Stimulated activated CD4-positive, alpha-beta T cell treated with anti-CD3 and anti-CD28 coated beads, Interleukin-4, amount 100 ng/mL, for 4 hours (primary cell): ENCODE measurements at places on chromosomes 7 and 10.

DNA sequence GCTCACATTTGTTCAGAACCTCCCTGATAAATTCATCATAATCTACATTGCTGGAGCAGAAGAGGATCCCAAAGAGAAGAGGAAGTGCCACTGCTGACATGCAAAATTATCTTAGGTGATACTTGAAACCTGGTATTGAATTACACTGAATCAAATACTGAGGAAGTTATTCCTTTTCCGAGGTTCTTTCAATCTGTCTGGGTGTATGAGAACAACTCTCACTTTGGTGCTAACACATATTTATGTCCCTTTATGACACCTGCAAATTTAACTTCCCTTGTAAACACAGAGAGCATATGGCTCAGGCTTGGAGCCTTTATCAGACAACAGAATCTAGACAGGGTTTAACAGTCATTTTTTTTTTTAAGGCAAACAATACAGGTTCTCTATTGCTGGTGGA lies 131.4 kb downstream of the SRPK2 start:
- no peak for DNase-seq

- DNase-seq, result no peak
Observed at GRCh38 chr7:34107276-34107675, 201.9 kb downstream of the BMPER start.

DNA sequence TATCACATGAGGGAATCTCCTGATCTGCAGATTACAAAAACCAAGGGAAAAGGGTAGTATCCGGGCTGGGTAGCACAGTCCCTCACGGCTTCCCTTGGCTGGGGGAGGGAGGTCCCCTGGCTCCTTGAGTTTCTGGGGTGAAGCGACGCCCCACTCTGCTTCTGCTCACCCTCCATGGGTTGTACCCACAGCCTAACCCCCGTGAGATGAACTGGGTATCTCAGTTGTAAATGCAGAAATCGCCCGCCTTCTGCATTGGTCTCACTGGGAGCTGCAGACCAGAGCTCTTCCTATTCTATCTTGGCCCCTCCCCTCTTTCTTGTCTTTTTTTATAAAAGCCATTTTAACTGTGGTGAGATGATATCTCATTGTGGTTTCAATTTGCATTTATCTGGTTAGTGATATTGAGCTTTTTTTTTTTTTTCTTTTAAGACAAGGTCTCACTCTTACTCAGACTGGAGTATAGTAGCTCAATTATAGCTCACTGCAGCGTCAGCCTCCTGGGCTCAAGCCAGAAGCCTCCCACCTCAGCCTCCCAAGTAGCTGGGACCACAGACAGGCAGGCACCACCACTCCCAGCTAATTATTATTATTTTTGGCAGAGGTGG lies 87.8 kb downstream of the ABCC2 start:
- no peak for DNase-seq

DNA sequence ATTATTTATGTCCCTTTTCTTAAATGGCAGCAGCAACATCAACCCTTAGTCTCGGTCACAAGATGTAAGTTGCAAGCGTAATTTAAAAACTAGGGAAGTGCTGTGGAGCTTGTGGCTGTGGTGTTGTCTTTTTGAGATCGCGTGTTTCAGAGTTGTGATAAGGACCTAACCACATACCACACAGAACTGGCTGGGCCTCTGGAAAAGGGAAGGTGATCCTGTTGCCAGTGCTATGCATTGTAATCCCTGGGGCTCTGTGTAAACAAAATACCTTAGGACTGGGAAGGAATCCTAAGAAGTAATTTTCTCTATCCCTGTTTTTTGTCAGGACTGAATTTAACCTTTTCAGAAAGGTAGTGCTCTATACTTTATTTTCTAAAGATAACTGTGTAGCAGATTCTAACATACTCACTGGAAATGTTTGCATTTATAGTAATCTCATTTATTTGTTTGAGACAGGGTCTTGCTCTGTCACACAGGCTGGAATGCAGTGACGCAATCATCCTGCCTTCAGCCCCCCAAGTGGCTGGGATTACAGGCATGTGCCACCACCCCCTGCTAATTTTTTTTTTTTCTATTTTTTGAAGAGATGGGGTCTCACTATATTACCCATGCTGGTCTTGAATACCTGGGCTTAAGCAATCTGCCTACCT lies 60.4 kb downstream of the INPP5F start:
- no peak for DNase-seq
